ENCODE measurements at places on chromosomes 2 and 18.

- no peak for DNase-seq
These were observed 724.1 kb downstream of the GALR1 start for GRCh38 chr18:77973745-77974144.

GRCh38 chr2:207044379-207045362 is 105.4 kb downstream of the CPO start:
- no peak for DNase-seq

DNA sequence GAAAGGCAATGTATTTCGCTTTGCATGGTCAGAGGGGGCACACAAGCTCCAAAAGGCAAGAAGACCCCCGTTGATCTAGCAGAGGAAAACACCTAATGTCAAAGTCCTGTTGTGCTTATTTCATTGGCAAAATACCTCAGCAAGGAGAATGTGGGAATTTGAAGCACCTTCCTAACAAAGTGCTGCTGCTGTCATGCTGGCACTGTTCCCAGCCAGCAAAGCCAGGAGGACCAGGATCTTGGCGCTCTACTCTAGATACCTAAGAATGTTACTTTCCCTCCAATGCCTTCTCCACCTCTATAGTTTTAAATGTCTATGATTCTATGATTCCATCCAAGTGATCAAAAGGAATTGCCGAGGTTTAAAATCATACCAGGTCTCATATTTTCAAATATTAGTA is 867.9 kb upstream of the POU3F3 start:
- no peak for DNase-seq

GRCh38 chr2:167380094-167380493 is 491.8 kb downstream of the XIRP2 start:
- no peak for DNase-seq

- DNase-seq = no peak
These were observed 315.1 kb downstream of the NR4A2 start for GRCh38 chr2:156017341-156017885.

DNA sequence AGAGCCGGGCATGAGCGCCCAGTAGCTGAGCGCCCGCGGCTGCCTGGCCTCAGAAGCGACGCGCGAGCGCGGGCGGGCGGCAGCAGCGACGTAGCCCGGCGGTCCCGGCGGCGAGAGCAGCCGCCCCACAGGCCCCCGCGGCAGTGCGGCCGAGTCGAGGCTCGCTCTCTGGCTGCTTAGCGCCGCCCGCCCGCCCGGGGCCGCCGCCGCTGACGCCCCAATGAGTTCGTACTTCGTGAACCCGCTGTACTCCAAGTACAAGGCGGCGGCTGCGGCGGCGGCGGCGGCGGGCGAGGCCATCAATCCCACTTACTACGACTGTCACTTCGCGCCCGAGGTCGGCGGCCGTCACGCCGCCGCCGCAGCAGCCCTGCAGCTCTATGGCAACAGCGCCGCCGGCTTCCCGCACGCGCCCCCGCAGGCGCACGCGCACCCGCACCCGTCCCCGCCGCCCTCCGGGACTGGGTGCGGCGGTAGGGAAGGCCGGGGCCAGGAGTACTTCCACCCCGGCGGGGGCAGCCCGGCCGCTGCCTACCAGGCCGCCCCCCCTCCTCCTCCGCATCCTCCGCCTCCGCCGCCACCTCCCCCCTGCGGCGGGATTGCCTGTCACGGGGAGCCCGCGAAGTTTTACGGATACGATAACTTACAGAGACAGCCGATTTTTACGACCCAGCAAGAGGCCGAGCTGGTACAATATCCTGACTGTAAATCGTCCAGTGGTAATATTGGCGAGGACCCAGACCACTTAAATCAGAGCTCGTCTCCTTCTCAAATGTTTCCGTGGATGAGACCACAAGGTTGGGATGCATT is 847 bp downstream of the HOXD8 start:
- DNase-seq = no peak

DNA sequence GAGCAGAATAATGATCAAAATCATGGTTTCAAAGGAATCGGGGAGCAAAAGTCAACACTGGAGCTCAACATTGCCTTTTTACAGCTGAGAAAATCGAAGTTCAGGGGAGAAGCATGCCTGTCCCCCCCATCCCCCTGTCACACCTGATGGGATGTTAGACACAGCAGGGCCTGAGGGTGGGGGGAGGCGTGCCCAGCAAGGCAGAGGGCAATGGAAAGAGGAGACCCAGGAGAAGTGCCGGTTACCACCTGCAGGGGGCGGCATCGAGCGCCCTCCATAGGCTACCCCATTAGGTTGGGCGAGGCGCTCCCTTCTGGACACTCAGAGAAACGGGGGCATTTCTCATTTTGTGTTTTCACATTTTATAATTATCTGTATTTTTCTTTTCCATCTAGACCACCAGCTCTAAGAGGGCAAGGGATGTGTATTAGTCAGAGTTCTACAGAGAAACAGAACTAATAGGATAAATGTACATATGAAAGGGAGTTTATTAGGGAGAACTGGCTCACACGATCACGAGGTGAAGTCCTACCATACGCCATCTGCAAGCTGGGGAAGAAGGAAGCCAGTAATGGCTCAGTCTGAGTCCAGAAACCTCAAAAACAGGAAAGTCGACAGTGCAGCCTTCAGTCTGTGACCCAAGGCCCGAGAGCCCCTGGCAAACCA is 271.3 kb downstream of the LRATD1 start:
- DNase-seq = no peak

DNA sequence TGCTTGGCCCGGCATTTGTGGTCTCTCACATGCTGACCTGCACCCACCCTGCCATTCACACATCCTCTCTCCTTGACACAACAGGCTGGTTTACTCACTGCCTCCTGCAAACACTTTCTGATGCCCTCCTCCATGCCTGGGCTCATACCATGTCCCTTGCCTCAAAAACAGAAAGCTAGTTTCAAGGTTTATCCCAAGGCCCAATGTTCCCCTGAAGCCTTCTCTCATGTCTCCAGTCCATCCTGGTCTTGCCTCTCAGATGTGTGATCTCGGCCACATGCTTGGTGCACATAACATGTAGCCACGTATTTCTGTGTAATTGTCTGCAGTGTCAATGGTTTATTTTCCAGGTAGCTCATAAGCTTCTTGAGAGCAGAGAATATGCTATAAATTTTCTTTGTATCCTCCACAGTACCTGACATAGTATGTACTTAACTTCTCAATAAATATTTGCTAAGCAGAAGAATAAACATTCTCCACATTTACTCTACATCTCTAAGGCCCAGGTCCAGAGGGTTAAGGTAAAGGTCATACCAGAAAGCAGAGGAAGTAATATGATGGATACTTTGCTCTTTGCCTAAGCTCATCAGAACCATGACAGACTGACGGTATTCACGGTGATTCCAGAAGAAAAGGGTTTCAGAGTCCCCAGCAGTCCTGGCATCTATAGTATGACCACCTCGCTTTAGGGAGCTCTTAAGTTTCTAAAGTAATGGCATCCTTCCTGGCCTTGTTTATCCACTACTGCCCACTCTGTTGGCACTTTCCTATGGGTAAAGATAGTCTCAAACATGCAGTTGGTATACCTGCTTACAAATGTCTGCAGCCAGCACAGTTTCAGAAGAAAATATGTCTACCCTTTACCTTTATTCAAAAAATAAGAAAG is 163.4 kb upstream of the ZFP36L2 start:
- DNase-seq = no peak

- DNase-seq = no peak
These were observed 241.5 kb downstream of the ICOS start for GRCh38 chr2:204177977-204178522.

DNA sequence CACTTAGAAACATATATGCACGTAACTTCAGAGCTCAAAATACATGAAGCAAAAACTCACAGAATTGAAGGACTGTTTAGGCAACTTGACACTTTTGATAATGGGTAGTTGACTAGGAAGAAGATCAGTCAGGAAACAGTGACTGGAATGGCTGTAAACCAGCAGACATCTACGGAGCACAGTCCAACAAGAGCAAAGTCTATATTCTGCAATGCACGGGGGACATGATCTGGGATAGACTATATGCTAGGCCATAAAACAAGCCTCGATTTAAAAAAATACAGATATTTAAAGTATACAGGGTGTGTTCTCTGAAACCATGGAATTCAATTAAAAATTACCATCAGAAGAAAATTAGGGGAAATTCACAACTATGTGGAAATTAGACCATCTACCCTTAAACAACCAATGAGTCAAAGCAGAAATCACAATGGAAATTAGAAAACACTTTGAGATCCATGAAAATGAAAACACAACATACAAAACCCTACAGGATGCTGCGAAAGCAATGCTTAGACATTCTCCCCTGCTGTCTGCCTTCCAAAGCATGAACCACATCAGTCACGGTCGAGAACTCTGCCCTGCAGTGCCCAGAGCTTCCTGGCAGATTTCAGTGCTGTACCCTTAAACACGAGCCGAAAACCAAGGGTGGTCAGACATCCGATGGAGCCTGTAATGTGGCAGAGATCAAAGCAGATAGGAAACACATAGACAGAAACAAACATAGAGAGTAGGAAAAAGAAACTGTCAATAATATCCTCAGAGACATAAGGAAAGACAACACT is 651.9 kb upstream of the HS6ST1 start:
- no peak for DNase-seq

GRCh38 chr18:79905993-79906392 is 45.5 kb downstream of the SLC66A2 start:
- DNase-seq = no peak

DNA sequence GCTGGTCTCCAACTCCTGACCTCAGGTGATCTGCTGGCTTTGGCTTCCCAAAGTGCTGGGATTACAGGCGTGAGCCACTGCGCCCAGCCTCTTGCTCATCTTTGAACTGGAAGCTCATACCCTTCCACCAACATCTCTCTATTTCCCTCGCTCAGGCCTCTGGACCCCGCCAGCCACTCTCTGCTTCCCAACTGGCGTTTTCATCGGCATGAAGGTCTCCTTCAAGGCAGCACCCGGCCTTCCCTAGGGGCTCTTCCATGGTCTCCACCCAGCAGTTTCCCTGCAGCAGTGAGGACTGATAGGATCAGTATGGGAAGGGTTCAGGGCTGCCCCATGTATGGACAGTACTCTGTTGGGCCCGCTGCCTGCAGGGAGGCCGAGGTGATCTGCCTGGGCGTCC is 65.8 kb upstream of the HS6ST1 start:
- no peak for DNase-seq

GRCh38 chr2:168926621-168927386 is 25.7 kb downstream of the G6PC2 start:
- DNase-seq = no peak

DNA sequence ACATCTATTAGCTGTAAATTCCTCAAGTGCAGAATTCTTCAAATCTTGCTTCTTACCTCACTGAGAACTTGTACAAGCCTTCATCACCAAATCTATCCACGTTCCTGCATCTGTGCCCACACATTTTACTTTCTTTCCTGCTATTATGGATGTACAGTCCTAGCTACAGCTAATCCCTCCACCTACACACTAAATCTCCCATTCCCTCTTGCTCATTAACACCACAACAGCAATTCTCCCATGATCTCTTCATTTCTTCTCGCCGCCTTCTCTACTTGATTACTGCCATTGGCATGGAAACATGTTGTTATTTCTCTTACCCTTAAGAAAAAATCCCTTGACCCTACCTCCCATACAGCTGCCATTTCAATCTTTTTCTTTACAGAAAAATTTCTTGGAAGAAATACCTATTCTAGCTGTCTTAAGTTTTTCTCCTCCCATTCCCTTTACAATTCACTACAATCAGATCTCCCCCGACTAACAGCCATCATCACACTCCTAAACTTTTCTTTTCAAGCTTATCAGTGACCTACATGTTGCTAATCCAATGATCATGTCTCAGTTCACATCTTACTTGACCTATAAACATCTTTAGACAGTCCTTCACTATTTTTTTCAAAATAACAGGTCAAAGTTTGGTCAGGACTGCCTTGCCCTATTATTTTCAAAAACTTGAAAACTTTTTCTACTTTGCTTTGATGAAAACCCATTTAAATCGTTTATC is 41.0 kb downstream of the ROCK2 start:
- no peak for DNase-seq

DNA sequence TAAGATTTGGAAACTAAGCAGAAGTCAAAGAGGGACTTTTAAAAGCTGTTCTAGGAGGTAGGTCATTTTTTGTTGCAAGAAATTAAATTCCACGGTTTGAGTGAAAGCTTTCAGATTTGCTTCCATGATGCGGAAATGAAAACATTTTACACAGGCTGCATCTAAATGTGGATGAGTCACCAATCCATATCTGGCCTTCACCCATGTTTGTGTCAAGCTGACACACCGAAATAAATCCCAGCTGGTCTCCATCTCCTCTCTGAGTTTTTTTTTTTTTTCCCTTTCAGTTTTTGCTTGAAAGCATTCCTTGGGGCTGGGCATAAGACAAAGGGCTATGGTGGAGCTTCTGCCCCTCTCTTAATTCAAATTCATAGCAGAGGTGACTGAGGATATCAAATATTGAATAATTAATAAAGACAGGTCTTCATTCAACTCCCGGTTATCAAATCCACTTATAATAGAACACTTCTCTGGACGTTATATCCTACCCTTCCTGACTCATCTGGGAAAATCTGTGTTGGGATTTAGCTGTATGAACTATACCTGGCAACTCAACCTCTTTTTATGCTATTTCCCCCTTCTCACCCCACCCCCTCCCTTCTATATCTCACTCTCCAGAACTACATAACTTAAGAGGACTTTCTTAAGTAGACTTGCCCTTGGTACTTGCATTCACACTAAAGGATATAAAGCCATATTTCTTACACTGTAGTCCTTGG is 558.3 kb upstream of the GCFC2 start:
- DNase-seq = no peak

DNA sequence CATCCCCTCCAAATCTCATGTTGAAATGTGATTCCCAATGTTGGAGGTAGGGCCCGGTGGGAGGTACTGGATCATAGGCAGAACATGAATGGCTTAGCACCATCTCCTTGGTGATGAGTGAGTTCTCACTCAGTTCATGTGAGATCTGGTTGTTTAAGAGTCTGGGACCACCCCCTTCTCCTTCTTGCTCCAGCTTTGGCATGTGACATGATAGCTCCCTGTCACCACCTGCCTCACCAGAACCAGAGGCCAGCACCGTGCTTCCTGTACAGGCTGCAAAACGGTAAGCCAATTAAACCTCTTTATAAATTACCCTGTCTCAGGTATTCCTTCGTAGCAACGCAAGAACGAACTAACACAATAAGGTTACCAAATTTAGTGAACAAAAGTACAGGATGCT is 95.4 kb downstream of the ZBTB7C start:
- no peak for DNase-seq

- DNase-seq = no peak
These were observed 482.0 kb downstream of the ZNF516 start for GRCh38 chr18:76013057-76013456.

GRCh38 chr2:95270541-95271081 is 3.6 kb upstream of the PROM2 start:
- no peak for DNase-seq
